ENCODE measurements at places on chromosomes 2 and 18.

DNA sequence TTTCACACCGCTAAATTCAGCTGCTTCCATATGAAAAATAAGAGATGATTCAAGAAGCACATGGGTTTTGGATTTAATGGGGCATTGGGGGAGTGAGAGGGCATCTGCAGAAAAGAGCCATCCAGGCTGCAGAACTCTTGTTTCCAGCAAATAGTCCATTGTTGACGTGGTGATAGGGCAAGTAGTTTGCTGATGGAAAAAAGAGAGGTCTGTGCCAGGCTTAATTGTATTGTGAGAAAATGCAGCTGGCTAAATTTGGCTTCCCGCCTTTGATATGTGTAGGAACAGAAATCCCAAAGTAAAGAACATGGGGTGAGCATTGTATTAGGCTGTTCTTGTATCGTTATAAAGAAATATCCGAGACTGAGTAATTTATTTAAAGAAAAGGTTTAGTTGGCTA is 199.5 kb downstream of the SETBP1 start:
- no peak for DNase-seq

DNA sequence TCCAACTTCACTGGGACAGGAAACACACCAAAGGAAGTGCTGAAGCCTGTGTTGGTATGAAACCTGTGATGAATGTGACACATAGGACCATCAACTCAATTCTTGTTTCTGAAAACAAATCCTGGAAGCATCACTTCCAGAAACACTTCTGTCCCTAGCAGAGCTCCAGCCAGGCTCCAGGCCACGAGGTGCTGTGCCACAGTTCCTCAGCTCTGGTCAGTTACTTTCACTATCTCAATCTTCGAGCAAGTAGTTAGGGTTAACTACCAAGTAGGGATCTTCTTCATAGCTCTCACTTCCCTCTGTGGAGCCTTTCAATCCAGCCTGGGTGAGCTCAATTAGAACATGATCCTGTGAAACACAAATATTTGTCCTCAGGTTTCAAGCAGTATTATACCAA is 3.6 kb upstream of the LCT start:
- no peak for DNase-seq

DNA sequence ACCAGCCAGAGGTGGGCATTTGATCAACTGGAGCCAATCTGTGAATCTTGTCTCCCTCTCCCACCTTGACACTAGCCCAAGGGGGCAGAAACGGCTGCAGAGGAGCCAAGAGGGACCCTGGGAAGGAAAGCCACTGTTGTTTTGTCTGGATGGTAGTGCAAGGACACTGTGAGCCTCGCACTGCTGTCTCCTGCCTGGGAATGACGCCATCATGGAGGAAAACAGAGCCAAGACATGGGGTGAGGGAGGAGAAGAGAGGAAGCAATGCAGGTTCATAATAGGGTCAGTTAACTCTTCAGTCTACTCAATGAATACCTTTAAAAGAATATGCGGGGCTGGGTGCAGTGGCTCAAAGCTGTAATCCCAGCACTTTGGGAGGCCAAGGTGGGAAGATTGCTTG is 231.1 kb upstream of the AGAP1 start:
- DNase-seq, result no peak

DNA sequence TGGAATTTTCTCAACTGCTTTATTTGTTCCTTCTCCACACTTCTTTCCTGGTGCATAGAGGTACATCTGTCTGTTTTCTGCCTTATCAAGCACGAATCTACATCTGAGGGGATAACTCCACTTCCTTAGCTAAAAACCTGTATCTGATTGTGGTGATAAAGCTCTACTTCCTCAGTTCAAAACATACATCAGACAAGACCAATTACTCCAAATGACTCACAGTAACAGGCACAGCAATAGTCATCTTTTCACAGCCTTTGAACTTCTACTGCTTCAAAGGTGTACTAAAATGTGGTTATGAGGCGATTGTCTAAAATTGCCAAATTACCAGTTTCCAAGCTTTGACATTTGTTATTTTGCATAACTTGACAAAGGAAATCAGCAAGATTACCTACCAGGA is 803.6 kb upstream of the ZEB2 start:
- peak; percentile 8 for DNase-seq

DNA sequence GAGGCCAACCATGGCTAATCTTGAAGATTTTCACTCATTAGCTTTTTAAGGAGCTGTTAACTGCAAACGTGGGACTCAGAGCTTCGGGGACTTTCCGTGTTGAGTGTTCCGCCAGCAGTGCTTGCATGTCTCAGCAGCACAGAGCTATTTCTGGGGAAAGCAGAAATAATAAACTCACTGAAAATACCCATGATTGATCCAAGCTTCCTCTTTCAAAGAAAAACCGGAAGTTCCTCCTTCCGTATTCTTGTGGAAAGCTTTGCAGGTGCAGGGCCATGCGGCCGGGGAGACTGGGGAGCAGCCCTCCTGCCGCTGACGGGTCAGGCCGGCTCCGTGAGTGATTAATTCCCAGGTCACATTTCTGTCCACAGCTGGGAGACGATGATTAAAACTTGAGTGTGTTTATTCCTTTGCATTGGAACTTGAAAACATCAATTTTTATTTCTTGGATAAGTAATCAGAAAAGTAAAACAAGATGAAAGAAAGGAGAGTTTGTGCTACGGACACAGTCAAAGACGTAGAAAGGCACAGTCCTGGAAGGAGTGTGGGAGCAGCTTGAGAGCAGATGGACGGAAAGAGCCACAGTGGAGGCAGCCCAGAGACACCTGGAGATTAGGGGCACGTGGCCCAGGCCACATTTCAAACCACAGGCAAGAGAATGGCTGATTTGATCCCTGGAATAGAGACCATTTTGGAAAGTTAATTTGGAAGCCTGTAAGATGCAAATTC is 54.2 kb upstream of the CTDP1 start:
- no peak for DNase-seq

GRCh38 chr2:100974712-100975520 is 27.2 kb upstream of the RPL31 start:
- no peak for DNase-seq

- DNase-seq, result no peak
These were observed 138.3 kb upstream of the CYP1B1 start for GRCh38 chr2:38214209-38214717.

GRCh38 chr2:231167745-231168459 is 30.5 kb upstream of the ARMC9 start:
- no peak for DNase-seq

GRCh38 chr2:67883316-67884087 is 179.3 kb downstream of the C1D start:
- no peak for DNase-seq

DNA sequence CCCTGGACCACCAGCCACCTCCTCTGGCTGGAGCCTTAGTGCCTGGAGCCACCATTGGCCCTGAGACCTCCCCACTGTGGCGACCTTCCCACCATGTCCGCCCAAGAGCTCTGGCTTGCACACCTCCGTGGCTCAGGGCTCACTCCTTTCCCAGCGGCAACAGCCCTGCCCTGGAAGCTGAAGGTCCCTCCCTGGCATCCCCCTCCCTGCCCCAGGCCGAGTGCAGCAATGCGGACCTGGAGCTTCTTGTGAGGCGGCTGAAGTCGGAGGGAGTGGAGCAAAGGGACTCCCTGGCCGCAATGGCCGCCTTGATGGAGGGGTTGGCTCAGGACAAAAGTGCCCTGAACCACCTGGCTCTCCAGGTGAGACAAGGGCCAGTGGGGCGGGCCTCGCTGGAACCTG is 28.6 kb downstream of the CROCC2 start:
- DNase-seq, result no peak

GRCh38 chr2:23418056-23418455 is 33.1 kb downstream of the KLHL29 start:
- no peak for DNase-seq

DNA sequence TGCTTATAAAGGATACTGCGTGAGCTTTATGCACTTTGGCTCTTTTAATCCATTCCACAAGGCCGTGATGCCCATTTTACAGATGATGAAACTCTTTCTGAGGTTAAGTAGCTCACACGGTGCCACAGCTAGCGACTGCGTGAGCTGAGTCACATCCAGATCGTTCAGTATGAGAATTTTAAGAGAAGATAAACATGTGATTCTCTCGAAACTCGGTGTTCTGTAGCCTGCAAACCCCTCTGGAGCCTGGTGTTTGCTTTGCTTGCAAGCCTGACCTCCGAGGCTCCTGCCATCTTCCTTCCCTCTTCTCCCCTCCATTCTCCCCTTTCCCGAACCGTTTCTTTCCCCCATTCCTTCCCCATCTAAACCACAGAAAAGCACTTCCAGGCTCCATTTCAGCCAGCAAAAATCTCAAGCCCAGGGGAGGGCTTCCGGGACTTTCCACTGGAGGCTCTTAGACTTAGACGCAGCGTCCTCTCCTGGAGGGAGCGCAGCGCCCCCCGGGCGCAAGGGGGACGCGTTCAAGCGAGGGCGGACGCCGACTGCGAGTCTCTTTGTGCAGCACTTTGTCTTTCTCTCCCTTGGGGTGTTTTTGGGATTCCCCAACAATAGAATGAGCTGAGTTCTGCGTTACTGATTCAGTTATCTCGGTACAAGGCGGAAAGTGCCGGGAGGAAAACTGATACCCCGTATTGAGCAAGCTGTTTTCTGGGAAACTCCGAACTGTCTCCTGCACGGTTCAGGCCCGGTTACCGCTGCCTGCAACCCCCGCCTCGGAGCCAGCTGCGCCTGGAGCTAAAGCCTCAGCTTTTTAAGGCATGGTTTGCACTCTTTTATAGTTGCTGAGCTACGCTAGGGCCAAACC is 38.0 kb downstream of the CYP1B1 start:
- DNase-seq, result no peak

DNA sequence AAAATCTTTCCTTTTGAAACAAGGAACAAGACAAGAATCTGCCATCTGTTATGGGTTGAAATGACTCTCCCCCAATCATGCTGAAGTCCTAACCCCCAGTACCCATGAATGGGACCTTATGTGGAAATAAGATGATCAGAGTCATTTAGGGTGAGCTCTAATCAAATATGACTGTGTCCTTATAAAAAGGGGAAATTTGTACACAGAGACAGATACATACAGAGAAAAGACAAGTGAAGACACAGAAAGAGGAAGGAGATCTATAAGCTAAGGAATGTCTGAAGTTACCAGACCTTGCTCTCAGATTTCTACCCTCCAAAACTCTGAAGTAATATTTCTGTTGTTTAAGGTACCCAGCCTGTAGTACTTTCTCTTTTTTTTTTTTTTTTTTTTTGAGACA is 15.7 kb downstream of the TGFBRAP1 start:
- no peak for DNase-seq

GRCh38 chr2:204834716-204835384 is 289.6 kb downstream of the PARD3B start:
- DNase-seq, result no peak

- no peak for DNase-seq
These were observed 372.9 kb downstream of the THSD7B start for GRCh38 chr2:137138263-137138662.

GRCh38 chr2:40155728-40156127 is 296.2 kb downstream of the SLC8A1 start:
- DNase-seq, result no peak

DNA sequence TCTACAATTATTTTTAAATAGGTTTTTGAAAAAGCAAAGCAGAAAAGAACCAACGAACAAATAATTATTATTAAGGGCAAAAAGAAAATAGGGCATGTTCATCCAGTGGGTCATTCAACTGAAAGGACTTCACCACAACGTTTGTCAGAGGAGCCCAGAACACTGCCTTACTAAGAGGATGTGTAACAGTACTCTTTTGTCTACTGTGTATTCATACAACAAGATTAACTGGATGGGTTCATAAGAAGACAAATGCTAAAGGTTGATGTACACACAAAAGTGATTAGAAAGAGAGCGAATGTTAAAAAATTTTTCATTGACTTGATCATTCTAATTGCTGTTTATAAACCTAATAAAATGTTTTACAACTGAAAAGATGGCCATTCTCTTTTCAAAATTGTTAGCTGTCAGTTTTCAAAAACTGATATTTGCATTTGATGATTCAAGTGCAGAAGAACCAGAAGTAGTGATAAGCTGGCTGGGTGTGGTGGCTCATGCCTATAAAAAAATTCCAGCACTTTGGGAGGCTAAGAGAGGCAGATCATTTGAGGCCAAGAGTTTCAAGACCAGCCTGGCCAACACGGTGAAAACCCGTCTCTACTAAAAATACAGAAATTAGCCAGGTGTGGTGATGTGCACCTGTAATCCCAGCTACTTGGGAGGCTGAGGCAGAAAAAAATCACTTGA is 33.1 kb downstream of the MGAT4A start:
- no peak for DNase-seq

- DNase-seq, result peak; percentile 79
These were observed 125.5 kb upstream of the SERTAD2 start for GRCh38 chr2:64779117-64779690.

- DNase-seq, result no peak
These were observed 23.3 kb downstream of the CLASP1 start for GRCh38 chr2:121625953-121626352.

GRCh38 chr2:127560201-127560930 is 24.9 kb downstream of the MYO7B start:
- no peak for DNase-seq

DNA sequence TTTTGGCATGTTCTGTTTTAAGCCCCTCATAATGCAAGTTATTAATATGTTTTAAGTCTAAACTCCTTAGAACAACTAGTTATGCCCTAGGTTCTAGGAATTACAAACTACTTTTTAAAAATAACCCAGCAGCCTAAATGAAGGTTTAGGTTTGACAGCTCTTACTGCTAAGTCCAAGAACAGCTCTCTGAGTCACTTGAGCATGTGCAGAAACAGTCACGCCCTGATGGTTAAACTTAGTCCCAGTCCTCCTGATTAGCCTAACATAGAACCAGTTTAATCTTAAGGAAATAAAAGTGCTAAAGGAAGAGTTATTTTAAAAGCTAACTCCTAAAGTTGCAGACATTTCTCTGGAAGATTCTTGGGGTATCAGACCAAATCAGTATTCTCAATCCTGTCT is 72.5 kb downstream of the RMDN2 start:
- no peak for DNase-seq

DNA sequence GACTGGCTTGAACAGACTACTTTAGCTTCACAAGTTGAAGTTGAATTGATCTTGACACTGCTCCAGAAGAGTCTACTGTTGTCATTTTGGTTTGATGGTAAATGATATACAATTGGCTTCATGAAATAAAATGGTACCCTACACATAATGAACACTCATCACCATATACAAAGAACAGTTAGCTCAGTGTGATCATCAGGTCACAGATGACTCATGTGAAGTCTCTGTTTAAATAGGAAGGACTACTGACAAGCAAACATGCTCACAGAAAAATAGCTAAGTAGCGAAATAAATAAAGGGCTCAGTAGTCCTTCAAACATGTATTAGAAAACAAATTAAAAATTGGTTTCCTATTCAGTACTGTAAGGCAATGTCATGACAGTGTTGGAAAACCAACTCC is 96.2 kb downstream of the MEIS1 start:
- DNase-seq, result no peak

DNA sequence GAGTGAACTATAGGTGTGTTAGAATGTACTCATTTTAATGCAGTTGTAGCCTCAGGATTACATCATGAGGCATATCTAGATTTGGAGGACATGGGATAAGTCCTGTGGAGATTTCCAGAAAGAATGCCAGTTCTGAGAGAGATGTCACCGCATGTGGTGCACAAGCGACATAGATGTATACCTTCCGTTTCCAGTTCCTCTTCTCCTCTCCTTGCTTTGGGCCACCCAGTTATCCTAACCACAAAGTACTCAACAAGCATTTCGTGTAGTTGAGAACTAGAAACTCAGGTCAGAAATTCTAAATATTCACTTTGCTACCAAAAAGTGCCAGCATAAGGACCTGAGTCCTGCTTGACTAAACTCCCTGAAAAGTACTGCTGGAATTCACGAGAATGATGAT is 66.5 kb downstream of the KCTD18 start:
- no peak for DNase-seq

GRCh38 chr2:30351116-30351515 is 95.9 kb upstream of the LCLAT1 start:
- DNase-seq, result no peak

- DNase-seq, result no peak
These were observed 16.8 kb upstream of the SMAD7 start for GRCh38 chr18:48967545-48967944.

Data from AG09309 (cell line).